GM12891 (cell line): ENCODE measurements at places on chromosomes 1 and 21.

DNA sequence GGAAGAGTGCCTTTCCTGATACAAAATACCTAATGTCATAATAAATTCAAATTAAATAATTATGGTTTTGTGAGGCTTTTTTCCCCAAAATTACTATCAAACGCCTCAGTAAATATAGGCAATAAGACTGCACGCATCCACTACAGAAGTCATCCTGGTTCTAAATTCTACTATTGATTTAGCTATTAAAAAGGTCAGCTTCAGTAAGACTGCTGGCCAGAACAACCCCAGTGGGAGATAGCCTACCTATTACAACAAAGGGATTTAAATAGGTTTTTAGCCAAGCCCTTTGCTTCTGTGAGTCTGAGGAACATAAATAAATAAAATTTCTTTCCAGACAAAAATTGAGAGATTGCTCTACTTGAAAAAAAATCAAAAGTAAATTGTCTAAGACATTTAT is 132.1 kb downstream of the PLPPR4 start:
- DNase-seq: no peak

- no peak for DNase-seq
Measured at GRCh38 chr1:171817511-171818265, 23.6 kb upstream of the DNM3 start.

GRCh38 chr1:64263335-64263734 is 59.9 kb downstream of the UBE2U start:
- DNase-seq: no peak

GRCh38 chr1:109094377-109094803 is 3.8 kb downstream of the TMEM167B start:
- DNase-seq: no peak

DNA sequence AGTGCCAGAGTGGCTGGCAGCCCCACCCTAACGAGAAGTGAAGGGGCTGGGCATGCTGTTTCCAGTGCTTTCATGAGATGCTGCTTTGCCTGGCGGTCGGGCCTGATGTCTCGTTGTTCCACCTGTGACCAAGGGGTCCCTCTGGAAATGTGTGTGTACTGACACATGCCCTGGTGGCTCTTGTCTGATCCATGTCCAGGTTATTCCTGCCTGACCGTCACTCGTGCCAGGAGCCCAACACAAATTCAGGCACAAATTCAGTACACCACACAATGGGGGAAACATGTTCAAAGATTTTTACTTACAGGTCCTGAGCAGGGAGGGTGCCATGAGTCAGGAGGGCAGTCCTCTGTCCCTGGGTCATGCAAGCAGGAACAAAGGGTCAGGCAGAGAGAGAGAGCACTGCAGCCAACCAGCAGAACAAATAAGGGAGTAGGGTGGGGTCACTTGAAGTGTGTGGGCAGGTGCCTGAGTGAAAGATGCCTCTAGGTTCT is 76.3 kb downstream of the ADARB1 start:
- DNase-seq: no peak

- DNase-seq: no peak
Measured at GRCh38 chr1:226690460-226690982, 48.6 kb downstream of the ITPKB start.

GRCh38 chr1:908661-909060 is 15.1 kb upstream of the SAMD11 start:
- peak; percentile 6 for DNase-seq

DNA sequence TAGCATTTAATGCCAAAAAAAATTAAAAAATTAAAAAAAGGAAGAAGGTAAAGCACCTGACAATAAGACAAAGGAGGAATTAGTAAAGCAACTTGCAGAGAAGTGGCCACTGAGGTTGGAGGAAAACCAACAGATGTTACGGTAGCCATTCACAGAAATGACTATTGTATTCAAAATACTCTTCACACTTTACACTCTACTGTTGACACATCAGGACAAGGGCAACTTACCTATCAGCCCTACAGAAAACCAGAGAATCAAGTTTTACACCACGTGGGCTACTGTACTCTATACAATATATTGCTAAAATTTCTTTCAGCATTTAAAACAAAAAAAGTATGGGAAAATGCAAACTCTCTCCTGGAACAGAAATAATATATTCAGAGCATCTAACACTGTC is 70.0 kb downstream of the EIF4G3 start:
- DNase-seq: no peak

DNA sequence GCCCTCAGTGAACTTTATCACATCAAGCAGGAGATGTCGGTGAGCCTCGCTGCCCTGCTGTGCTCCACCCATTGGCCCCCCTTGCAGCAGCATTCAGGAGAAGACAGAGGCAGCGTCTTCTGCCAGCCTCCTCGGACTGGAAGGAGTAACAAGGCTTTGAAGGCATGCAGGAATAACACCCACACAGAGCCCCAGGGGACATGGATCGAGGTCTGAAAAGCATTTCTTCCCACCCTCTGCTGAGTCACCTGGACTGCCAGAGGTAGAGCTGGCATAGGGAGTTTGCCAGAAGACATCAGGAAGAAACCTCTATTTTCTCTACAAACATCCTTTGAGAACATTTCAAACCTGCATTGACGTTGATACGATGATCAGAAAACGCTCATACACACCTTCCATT is 42.9 kb downstream of the COL18A1 start:
- no peak for DNase-seq

DNA sequence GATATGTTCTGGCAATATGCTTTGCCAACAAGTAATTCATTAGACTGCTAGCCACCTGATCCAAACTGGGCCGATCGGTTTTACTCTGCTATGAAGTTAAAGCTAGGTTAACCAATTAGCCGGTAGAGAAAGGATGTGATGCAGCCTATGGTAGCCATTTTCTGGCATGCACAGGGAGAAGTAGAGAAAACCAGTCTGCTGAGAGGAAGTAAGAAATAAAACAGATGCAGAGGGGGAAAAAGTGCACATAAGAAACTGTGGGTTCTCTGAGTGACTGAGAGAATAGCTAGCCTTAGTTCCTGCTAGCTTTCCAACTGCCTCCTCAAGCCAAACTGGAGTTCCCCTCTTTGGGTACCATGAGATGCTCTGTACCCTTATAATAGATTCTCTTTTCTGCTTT is 52.8 kb downstream of the ARID4B start:
- DNase-seq: peak; percentile 33

DNA sequence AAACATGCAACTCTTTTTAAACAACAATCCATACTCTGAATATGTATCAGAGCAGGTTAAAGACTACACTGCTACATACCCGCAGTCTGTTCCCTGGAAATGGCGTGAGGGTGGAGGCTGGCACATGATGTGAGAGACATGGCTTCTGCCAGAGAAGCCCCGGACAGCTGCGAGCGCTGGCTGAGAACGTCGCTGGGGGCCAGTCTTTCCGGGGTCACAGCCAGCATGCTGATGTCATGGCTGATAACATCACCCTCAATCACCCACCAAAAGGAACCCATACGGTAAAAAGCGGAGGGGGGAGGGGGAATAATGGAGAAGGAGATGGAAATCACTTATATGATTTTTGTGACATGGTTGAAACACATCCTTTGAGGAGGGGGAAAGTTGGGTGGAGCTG is 29.1 kb downstream of the C1orf198 start:
- DNase-seq: no peak

GRCh38 chr1:39269791-39270342 is 65.4 kb downstream of the MACF1 start:
- DNase-seq: no peak

DNA sequence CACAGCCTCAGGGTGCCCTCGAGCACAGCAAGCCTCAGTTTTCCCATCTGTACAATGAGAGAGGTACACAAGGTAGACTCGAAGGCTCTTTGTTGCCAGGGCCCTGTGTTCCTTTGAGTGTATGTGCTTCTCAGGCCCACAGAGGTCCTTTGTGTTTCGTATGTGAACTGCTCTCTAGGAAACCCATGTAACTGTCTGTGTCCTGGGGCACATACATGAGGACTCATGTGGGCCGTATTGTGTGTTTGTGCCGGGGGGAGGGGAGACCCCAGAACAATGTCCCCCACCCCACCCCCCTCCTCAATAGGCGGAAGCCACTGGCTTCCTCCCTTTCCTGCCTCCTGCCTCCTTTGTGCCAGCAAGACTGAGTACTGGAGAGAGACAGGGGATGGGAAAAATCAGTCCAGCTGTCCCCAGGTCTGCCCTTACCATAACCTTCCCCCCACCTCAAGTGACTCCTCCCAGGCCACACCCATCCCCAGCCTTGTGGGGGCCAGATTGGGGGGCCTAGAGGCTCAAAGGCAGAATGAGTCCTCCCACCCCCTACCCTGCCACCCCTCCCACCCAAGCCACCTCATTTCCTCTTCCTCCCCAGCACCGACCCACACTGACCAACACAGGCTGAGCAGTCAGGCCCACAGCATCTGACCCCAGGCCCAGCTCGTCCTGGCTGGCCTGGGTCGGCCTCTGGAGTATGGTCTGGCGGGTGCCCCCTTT is at the start of gene TIE1:
TSS of gene TIE1 (plus strand) at position 605 of the 717 bp plus-strand sequence. CDS start at position 695, 90 bp downstream.
- no peak for DNase-seq

DNA sequence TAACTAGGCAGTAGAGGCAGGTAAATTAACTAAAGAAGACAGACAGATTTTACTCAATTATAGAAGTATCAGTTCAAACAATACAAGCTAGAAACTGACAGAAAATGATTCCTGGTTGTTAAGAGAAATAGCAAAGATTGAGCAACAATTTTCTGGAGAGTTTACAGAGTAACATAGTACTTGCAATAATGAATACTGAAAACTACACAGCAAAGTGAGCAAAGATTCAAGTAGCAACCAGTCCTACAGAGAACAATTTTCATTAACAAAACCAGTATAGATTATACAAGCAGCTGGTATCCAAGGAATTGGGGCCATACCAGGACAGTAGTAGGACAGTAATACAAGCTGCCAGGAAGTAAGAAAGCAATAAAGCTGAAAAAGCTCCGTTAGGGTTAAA is 37.6 kb downstream of the EYA3 start:
- DNase-seq: no peak

DNA sequence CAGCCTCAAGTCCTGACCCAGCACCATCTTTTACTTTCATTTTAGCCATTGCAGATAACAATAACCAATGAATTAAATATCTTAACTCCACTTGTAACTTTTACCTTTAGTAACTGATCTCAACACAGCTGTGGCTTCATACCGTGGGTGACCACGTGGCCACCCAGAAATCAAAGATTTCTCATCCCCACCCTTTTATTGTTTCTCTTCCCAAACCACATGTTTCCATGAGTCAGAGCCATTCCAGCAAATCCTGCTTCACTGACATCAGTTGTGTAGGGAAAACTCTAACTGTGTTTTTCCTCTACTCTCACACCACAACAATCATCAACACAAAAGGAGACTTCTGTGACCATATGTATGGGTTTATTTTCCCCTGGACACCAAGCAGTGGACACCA is 25.1 kb upstream of the BRDT start:
- DNase-seq: no peak
